ENCODE measurements at places on chromosomes 3 and 15. TPM values are rescaled to one million over a fixed set of nuclear protein-coding genes. Genes with fewer than 3 reads are reported as not detected.

The PARP15 gene
- total RNA-seq = 13.2 TPM

- DNase-seq = no peak
Observed at GRCh38 chr3:64445109-64445943, 220.1 kb upstream of the PRICKLE2 start.

GRCh38 chr15:75204340-75205063, 2.8 kb downstream of the C15orf39 start:
- peak; percentile 82 for DNase-seq

The CRYGS gene
- 3.2 TPM for total RNA-seq

The MTMR10 gene
- 13.4 TPM for total RNA-seq

GRCh38 chr3:168094580-168094876, 1.2 kb downstream of the GOLIM4 start:
- DNase-seq = no peak

DNA sequence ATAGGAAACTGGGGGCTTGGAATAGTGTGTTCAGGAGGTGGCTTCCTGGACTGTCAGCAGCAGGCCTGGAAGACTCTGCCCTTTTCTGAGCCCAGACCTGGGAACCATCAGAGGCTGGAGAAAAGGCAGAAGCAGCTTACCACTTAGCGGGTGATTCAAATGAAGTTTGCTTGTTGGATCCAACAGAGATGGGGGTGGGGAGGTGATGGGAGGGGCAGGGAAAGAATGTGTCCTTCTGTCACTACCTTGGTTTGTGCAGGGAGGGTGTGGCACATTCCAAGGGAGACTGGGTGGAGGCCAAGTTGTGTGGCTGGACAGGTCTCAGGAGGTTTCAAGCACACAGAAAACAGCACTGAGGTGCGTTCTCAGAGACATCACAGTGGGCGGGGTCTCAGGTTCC, 58.8 kb downstream of the TRAK1 start:
- no peak for DNase-seq

- no peak for DNase-seq
Observed at GRCh38 chr3:66110840-66111239, 72.1 kb upstream of the MAGI1 start.

DNA sequence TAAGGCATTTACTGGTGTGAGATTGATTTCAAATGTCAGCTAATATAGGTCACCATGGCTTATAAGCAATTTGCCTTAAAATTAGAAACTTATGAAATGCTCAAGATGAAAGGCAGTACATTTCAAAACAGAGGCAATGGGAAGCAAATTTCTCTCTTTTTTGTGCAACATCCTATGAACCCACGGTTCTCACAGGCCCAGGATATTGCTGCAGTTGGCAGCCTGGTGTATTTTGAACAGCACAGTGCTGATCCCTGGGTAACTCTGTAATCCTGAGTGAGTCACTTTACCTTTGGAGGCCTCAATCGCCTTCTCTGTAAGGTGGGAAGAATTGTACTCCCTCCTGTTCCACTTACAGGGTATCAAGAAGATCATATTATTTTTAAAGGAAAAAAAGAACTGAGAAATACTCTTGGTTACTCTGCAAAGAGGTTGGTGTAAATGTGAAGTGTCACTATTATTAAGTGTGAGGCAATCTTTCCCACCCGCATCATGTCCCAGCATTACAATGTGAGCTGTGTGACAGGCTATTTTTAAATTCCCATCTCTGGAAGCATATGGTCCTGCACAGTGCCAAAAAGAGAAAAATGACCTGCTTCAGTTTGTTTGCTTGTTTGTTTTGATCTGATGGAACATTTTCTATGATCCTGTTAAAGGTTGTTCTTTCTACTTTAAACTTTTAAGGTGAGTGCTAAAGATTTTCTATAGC, 190.1 kb upstream of the LPP start:
- DNase-seq = no peak

GRCh38 chr3:149480326-149481017, 6.0 kb downstream of the TM4SF4 start:
- peak; percentile 16 for DNase-seq

DNA sequence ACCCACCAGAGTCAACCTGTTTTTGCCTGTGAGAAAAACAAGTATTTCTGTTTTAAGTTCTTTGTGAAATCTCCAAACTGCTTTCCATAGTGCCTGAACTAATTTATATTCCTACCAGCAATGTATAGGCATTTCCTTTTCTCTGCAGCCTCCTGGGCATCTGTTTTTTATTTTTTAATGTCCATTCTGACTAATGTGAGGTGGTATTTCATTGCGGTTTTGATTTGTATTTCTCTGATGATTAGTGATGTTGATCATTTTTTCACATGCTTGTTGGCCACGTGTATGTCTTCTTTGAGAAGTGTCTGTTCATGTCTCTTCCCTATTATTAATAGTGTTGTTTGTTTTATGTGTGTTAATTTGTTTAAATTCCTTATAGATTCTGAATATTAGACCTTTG, 820.5 kb downstream of the MCTP2 start:
- DNase-seq = no peak

DNA sequence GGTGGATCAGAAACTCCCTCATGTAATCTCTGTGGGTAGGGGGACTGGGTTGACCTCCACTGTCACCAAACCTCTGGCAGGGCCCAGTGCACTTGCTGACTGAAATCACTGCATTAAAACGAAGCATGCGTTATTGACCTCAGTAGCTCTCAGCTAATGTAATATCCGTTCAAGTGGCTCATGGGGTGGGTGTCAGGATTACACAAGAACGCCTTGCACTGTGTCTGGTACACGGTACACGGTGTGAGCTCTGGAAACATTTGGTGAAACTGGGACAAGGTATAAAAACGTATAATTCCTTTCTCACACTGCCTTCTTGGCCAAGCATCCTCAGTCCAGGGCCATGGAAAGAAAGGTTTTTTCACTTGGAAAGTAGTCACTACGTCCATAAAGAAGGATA, 11.9 kb downstream of the LRTM1 start:
- DNase-seq = no peak

DNA sequence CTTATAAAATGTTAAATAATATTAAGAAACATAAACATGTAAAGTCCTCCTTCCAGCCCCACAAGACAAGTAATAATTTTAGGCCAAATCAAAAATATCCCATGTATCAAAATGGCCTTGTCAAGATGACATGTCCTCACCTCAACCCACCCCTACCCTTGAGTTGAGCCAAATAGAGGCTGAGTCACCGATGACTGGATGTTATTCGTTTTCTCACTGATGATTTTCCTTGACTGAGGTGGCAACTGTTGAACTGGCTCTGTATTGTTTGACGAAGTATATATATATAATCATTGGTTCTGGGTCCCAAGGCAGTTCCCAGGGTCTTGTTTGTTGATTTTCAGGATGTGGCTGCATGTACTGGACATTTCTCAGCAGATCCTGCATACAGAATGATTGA, 75.3 kb downstream of the TMEM108 start:
- DNase-seq = no peak

The GPR176 gene
- total RNA-seq = 0.34 TPM

The CACNA1D gene
- 1.2 TPM for total RNA-seq

The SUCNR1 gene
- not detected for total RNA-seq

- DNase-seq = no peak
Observed at GRCh38 chr15:98614681-98615080, 33.7 kb upstream of the IGF1R start.

The FETUB gene
- total RNA-seq = not detected

The GXYLT2 gene
- not detected for total RNA-seq

GRCh38 chr3:159451482-159451881, 537.2 kb upstream of the IL12A start:
- DNase-seq = no peak

DNA sequence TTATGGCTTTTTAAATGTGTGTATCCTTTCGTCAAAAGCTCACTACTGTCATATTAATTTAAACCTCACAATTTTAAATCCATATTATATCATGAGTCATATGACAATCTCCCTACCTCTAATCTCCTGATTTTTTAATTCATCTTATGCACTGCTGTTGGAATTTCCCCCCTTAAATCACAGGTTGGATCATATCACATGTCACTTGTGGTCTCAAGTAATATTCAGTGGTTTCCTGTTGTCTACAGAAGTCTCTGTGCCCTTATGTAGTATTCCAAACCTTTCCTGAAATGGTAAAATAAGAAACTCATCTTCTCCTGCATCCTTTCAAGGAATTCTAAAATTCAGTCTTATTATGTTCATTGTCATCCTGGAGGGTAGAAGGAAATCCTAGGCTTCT, 116.0 kb upstream of the CBLB start:
- no peak for DNase-seq

The NEK11 gene
- total RNA-seq = 1.2 TPM

- DNase-seq = no peak
Observed at GRCh38 chr3:161117646-161118045, 12.5 kb upstream of the B3GALNT1 start.

DNA sequence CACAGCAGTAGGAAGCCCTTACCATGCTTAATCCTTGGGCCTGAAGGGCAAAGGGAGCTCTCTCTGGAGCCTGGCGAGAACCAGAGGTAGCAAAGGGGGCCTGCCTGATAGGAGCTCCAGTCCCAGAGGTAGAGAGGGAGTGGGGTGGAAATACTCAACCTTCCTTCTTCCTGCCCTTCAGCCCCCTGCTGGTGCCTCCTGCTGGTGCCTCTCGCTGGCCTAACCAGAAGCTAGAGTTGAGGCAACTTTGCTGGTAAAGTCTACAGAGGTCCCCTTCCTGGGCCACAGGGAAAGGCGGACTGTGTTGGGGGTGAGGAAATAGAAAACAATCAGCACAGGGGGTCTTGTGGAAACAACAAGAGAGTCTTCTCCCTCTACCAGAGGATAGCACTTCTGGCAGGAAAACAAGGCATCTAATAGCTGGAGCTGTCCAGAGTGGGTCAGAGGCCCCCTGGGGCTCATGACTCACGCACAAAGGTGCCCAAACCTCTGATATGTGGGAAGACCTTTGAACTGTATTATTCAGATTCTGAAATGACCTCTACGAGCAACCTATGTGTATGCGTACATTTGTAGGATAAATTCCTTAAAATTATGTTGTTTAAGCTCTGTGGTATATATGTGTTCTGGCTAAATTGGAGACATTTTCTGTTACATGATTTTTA, 133.9 kb downstream of the LRRC28 start:
- DNase-seq = no peak

The KLHL40 gene
- not detected for total RNA-seq

The BFSP2 gene
- total RNA-seq = not detected

DNA sequence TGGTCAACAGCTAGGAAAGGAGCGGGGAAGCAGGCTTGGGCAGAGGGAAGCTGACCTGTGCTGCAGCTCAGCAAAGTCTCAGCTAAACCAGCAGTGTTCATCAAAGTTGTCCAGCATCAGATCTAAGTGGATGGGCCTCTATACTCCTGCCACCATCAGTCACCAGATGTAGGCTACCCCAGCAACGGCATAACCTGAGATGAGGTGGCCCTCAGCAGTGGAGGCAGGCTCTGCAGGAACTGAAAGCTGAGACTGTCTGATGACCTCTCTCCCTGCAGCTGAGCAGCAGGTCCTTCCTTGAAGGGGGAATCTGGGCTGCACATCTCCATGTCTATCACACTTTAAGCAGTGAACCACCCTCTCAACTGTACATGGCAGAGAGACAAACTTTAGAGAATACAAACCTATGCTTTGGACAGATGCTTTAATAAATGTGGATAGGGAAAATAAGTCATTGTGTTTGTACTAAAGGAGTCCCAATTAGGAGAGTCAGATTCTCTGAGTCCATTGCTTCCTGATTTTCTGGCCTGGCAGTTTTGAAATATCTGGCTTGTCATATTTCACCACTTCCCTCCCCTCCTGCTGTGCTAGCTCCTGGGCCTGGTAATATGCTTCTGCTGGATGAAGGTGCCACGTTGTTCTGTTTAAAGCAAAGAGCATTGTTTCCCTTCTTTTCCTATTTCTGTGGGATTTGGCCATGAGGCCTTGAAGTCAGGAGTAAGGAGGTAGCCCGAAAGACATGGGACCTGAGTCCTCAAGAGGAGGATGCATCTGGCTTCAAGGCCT, 11.1 kb upstream of the PSTPIP1 start:
- no peak for DNase-seq

DNA sequence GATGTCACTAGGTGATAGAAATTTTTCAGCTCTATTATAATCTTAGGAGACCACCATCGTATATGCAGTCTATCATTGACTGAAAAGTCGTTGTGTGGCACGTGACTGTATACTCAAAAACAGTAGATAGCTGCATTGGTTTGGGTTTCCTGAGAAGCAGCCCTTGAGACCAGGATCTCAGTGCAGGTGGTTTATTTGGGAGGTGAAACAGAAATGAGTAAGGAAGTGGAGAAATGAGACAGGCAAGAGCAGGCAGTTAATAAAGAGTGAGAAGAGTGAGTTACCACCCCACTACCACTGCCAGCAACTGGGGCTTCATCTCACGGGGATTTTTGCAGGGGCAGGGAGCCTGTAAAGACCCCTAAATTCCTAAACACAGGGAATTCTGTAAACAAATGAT, 221.0 kb downstream of the SHQ1 start:
- DNase-seq = no peak

DNA sequence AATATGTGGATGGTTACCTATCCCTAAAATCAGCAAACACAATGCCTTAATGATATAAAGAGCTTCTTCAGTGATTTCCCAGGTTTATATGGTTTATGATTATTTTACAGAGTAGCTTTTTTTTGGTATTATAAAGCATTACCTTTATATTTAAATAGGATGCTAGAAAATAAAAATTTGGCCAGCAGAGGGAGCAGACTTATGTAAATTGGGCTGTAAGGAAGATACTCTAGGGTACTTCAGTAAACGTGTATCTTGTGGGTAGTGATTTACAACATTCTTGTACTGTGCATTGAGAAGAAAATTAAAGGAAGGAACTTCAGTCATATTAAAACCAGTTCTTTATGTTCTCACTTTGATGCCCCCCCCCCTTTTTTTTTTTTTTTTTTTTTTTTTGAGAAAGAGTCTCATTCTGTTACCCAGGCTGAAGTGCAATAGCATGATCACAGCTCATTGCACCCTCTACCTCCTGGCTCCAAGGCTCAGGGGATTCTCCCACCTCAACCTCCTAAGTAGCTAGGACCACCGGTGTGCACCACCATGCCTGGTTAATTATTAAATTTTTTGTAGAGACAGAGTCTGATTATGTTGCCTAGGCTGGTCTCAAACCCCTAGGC, 167.9 kb downstream of the BBX start:
- no peak for DNase-seq

- DNase-seq = no peak
Observed at GRCh38 chr15:92970656-92971055, 70.5 kb downstream of the CHD2 start.

DNA sequence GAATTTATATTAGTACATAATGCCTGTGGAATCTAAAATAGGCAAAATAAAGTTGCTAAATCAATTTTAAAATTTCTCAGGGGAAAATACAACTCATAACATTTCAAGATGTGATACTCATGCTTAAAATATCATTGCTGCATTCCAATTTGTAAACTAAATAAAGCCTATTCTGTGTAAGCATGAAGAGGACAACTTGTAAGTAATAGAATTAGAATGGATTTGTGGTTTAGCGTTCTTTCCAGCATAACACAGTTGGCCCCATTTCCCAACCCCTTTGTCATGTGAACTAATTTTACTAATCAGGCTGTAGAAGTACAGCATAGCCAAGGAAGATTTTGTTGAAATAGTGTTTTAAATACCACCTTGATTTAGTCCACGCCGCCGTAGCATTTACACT, 437.2 kb downstream of the SI start:
- no peak for DNase-seq
